ENCODE measurements at places on chromosomes 6 and 20. TPM values are rescaled to one million over a fixed set of nuclear protein-coding genes. Genes with fewer than 3 reads are reported as not detected.

GRCh38 chr20:31570021-31570463 lies 35.0 kb upstream of the ID1 start:
- H3K27me3 ChIP-seq, result no peaks in the 10 kb centered on the region
- no peak for DNase-seq
- no peak overlapping the region for H3K4me3 ChIP-seq
- H3K36me3 ChIP-seq, result peaks cover 4% of the 10 kb centered on the region

GRCh38 chr6:98834060-98835031 lies at the start of gene POU3F2:
Gene POU3F2, plus strand, starts transcription at chr6:98834574. Its CDS starts 300 bp downstream, at chr6:98834874.
- H3K4me1 ChIP-seq, result peaks cover 52% of the 10 kb centered on the region
- peak within 1 kb of the TSS; percentile 50 for H3K4me3 ChIP-seq
- no peak within 1 kb of the TSS for H3K27ac ChIP-seq
- DNase-seq, result peak; percentile 92

PNISR gene
- total RNA-seq, result 81.9 TPM

DNA sequence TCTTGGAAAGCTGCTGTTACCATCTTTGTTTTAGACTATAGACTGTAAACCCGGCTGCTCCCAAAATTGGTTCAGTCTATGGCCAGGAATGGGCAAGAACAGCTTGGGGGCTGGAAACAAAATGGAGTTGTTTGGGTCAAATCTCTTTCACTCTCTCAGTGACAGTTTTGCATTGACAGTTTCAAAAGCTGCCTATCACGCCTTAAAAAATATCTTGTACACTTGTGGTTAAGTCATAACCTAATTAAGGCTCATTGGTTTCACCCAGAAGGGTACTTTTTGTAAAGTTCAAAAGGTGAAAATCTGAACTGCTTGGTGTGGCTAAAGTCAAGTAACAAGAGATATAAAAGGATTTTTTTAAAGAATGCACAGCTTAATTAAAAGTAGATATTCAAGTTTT lies 76.1 kb upstream of the PRL start:
- no peaks in the 10 kb centered on the region for H3K27me3 ChIP-seq
- no peaks in the 10 kb centered on the region for H3K36me3 ChIP-seq
- no peak overlapping the region for H3K27ac ChIP-seq
- H3K4me1 ChIP-seq, result no peaks in the 10 kb centered on the region
- H3K4me3 ChIP-seq, result no peak overlapping the region
- no peak for DNase-seq

- H3K27me3 ChIP-seq, result no peaks in the 10 kb centered on the region
- H3K4me3 ChIP-seq, result no peak overlapping the region
- no peaks in the 10 kb centered on the region for H3K36me3 ChIP-seq
- no peaks in the 10 kb centered on the region for H3K4me1 ChIP-seq
- H3K27ac ChIP-seq, result no peak overlapping the region
Observed at GRCh38 chr20:61400499-61400898, 148.4 kb downstream of the CDH4 start.

GRCh38 chr6:142855893-142856623 lies 88.9 kb downstream of the HIVEP2 start:
- H3K27ac ChIP-seq, result no peak overlapping the region
- H3K4me1 ChIP-seq, result peaks cover 16% of the 10 kb centered on the region
- no peaks in the 10 kb centered on the region for H3K27me3 ChIP-seq
- DNase-seq, result no peak

Data from upper lobe of left lung (tissue), 6 donors.